ENCODE measurements at places on chromosomes 11 and 22. TPM values are rescaled to one million over a fixed set of nuclear protein-coding genes. Genes with fewer than 3 reads are reported as not detected.
A peak's percentile ranks its signal among the peaks of the same experiment; 100 is the strongest.

DNA sequence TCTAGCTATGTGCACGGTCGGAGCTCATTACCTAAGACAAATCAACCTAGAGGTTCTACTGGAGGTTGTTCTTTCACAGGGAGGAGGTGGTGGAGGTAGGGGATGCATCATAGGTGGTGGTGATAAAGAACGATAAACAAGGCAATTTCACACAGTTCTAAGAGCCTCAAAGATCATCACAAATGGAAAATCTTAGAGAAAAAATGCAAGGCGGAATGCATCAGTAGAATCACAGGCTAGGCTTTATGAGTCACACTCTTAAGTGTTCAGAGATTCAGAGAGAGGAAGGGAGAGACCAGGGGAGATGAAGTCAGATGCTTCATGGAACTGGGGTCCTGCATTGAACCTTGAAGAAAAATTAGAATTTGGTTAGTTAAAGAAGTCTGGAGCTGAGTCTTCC, 58.3 kb downstream of the TMPRSS5 start:
- no peak for DNase-seq
- no peaks in the 10 kb centered on the region for H3K36me3 ChIP-seq
- no peaks in the 10 kb centered on the region for H3K27me3 ChIP-seq
- no peak overlapping the region for H3K4me3 ChIP-seq
- H3K4me1 ChIP-seq = no peaks in the 10 kb centered on the region

DNA sequence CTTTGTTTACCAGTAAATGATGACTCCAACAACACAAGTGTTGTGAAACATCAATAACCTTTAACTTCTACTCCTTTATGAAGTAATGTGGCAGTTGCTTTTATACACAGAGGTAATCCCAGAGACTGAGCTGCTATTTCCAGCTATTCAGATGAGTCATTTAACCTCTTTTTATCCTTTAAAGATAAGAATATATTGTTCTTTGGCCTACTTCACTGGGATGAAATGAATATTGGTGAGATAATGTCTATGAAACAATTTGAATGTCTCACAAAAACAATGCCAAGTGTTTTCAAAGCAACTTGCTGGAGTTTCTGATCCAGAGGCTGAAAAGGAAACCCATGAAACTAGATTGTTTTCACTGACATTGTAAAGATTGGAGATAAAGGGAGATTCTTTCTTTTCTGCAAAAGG, 564.4 kb upstream of the LUZP2 start:
- H3K27me3 ChIP-seq = no peaks in the 10 kb centered on the region
- no peak overlapping the region for H3K27ac ChIP-seq
- H3K36me3 ChIP-seq = no peaks in the 10 kb centered on the region
- DNase-seq = no peak

DNA sequence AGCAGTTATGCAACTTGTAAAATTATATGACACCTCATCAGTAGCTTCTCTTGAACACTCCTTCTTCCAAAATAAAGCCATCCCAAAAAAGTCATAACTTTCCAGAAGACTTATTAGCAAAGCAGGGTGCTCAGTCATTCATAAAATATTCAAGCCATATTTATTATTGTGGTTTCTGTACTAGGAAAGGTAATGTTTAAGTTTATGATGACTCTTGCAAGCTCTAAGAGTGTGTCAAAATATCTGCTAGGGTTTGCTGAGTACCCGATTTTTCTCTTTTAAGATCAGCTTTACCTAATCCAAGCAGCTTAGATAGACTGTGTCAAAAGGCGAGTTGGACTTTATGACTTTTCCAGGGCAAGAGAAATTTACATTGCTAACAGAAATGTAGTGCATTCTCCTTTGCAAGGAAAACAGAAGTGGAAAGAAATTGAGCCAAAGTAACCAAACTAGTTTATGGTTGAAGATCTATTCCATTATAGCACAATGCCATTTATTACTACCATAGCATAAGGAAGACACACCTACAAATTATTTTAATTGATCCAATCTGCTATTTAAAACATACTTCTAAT, 98.0 kb upstream of the SOX6 start:
- no peaks in the 10 kb centered on the region for H3K27me3 ChIP-seq
- no peak overlapping the region for H3K4me3 ChIP-seq
- no peak for DNase-seq

PTPMT1 gene
- total RNA-seq = 204 TPM

GRCh38 chr11:11668274-11668673, 46.5 kb upstream of the GALNT18 start:
- no peaks in the 10 kb centered on the region for H3K27me3 ChIP-seq
- H3K4me3 ChIP-seq = no peak overlapping the region
- no peaks in the 10 kb centered on the region for H3K4me1 ChIP-seq
- no peak overlapping the region for H3K27ac ChIP-seq
- no peaks in the 10 kb centered on the region for H3K36me3 ChIP-seq
- no peak for DNase-seq

DNA sequence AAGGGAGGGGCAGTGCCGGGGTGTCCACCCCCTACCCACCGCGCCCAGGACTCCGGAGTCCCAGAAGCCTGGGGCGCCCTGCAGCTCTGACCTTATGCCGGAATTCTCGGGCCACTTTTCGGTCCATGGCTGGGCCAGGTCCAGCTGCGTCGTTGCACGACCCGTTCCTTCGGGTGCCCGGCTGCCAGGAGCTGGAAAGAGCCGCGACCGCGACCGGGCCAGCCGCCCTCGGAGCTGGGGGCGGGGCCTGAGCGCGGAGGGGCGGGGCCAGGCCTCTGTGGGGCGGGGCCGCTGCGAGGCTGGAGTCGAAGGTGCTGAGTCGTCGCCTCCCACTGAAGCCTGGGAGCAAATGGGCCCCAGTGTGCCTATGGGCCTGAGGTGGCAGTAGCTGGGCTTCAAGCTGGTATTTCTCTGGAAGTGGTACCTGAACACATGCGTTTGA, at the start of gene USH1C:
TSS of gene USH1C (minus strand) at position 236 of the 442 bp plus-strand sequence. CDS start at position 127, 109 bp downstream.
- no peaks in the 10 kb centered on the region for H3K27me3 ChIP-seq
- peak within 1 kb of the TSS; percentile 10 for H3K4me3 ChIP-seq
- DNase-seq = peak; percentile 49
- H3K27ac ChIP-seq = no peak within 1 kb of the TSS

GRCh38 chr11:46335271-46335670, 12.0 kb upstream of the DGKZ start:
- no peak overlapping the region for H3K4me3 ChIP-seq
- no peak overlapping the region for H3K27ac ChIP-seq
- DNase-seq = no peak
- H3K27me3 ChIP-seq = no peaks in the 10 kb centered on the region
- peaks cover 16% of the 10 kb centered on the region for H3K4me1 ChIP-seq

- no peak for DNase-seq
- peak overlapping the region; percentile 65 for H3K4me3 ChIP-seq
- no peaks in the 10 kb centered on the region for H3K27me3 ChIP-seq
- H3K36me3 ChIP-seq = no peaks in the 10 kb centered on the region
Measured at GRCh38 chr11:88507771-88508417, 170.4 kb upstream of the CTSC start.

GRCh38 chr11:120025606-120026335, 112.1 kb downstream of the TRIM29 start:
- peak overlapping the region; percentile 43 for H3K4me3 ChIP-seq
- H3K4me1 ChIP-seq = no peaks in the 10 kb centered on the region
- no peaks in the 10 kb centered on the region for H3K27me3 ChIP-seq
- H3K27ac ChIP-seq = no peak overlapping the region

- no peaks in the 10 kb centered on the region for H3K4me1 ChIP-seq
- no peaks in the 10 kb centered on the region for H3K27me3 ChIP-seq
- no peak for DNase-seq
Measured at GRCh38 chr22:40322021-40322420, 24.3 kb upstream of the ADSL start.

KLHL22 gene
- 39.8 TPM for total RNA-seq

PATE4 gene
- total RNA-seq = 0.79 TPM

DNA sequence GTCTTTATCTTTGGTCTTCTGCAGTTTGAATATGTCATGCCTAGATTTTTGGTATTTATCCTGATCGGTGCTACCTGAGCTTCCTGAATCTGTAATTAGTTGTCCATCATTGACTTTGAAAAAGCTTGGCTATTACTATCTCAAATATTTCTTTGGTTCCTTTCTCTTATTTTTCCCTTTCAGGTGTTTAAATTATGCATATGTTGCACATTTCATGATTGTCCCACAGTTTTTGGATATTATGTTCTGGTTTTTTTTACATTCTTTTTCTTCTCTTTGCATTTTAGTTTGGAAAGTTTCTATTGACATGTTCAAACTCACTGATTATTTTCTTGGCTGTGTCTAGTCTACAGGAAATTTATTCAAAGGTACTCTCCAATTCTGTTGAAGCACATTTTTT, 840.3 kb upstream of the LRRC4C start:
- H3K27ac ChIP-seq = no peak overlapping the region
- DNase-seq = no peak
- no peak overlapping the region for H3K4me3 ChIP-seq
- H3K4me1 ChIP-seq = no peaks in the 10 kb centered on the region
- no peaks in the 10 kb centered on the region for H3K36me3 ChIP-seq
- H3K27me3 ChIP-seq = no peaks in the 10 kb centered on the region

JAM3 gene
- 172 TPM for total RNA-seq

DNA sequence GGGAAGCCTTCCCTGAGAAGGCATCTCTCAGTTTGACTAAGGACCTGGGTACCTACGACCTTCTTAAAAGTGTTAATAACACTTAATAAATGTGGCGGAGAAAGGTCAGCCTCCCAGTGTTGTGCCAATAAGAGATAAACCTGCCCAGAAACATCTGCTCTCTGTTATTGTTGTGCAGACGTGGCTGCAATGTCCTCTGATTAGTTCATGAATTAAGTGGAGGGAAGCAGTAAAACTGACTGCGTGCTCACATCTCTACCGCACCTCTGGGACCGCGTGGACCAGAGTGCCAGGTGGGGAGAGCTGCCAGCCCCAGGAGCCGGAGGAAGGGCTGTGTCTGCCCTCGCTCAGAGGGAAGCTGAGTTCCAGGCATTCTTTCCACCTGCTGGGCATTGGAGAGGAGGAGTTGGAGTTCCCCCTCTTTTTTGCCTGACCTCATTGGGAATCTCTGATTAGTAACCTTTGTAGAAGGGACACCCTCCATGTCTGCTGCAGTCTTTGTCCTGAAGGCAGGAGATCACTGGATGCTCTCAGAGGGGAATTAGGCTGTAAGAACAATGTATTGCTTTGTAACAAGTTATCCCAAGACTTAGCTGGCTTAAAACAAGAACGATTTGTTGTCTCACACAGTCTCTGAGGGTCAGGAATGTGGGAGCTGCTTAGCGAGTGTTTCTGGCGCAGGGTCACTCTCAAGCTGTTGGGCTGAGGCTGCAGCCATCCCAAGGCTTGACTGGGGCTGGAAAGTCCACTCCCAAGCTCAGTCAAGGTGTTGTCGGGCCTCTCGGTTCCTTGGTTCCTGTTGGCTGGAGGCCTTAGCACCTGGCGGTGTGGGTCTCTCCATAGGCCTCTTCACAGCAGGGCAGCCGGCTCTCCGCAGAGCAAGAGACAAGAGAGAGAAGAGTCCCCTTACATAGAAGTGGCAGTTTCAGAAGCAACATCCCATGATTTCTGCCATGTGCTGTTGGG, 247.6 kb upstream of the TBCEL start:
- DNase-seq = no peak
- peaks cover 4% of the 10 kb centered on the region for H3K4me1 ChIP-seq
- no peaks in the 10 kb centered on the region for H3K27me3 ChIP-seq
- no peak overlapping the region for H3K27ac ChIP-seq

- no peak overlapping the region for H3K4me3 ChIP-seq
- no peaks in the 10 kb centered on the region for H3K27me3 ChIP-seq
- DNase-seq = no peak
- H3K36me3 ChIP-seq = no peaks in the 10 kb centered on the region
- peaks cover 5% of the 10 kb centered on the region for H3K4me1 ChIP-seq
- H3K27ac ChIP-seq = no peak overlapping the region
Measured at GRCh38 chr11:122714004-122714403, 58.5 kb downstream of the UBASH3B start.

DNA sequence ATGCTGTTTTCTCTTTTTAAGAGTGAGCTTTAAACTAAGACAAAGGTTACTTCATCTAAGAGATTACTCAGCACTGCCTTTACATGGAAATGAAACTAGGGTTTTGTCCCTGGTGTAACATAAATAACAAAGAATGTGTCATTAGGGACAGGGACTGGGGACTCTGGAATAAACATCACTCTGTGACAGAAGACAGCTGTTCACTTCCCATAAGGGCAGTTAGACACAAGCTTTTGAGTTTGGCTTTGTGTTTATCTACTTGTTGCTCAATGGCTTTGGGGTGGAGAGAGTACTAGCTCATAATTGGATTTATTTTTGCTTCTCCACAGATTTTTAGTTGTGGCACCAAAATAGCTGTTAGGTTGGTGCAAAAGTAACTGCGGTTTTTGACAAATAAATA, 154.5 kb downstream of the OR4C45 start:
- no peak overlapping the region for H3K4me3 ChIP-seq
- DNase-seq = no peak
- no peaks in the 10 kb centered on the region for H3K36me3 ChIP-seq
- no peaks in the 10 kb centered on the region for H3K4me1 ChIP-seq

DNA sequence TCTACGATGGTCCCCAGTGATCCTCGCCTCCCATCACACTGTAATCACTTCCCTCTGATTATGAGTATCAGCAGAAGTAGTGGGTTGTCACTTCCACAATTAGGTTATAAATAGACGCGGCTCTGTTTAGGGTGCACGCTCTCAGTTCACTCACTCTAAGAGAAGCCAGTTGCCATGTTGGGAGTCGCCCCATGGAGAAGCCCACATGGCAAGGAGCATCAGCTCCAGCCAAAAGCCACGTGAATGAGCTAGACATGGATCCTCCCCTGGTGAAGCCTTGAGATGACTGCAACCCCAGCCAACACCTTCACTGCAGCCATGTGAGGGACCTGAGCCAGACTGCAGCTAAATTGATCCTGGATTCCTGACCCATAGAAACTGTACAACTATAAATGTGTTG, 26.4 kb upstream of the MYOD1 start:
- H3K4me3 ChIP-seq = no peak overlapping the region
- no peaks in the 10 kb centered on the region for H3K4me1 ChIP-seq
- no peaks in the 10 kb centered on the region for H3K27me3 ChIP-seq
- no peak for DNase-seq
- H3K27ac ChIP-seq = no peak overlapping the region
- no peaks in the 10 kb centered on the region for H3K36me3 ChIP-seq

DNA sequence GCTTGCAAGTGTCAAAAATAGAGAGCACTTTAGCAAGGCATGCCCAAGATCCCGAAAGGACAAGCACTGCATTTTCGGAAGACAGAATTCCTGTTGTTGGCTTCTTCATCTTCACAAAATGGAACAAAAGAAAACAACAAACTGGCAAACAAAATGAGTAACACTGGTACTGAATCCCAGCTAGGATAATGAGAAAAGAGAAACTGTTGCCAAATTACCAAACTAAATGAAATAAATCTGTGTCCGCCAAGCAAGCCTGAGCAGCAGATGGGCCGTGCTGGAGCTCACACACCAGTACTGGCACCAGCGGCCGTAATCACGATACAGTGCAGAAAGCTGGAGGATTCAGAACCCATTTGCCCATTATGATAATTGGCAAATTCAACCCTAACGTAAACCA, 30.6 kb downstream of the TUB start:
- no peak for DNase-seq
- no peaks in the 10 kb centered on the region for H3K4me1 ChIP-seq
- H3K27me3 ChIP-seq = no peaks in the 10 kb centered on the region
- H3K4me3 ChIP-seq = no peak overlapping the region
- no peaks in the 10 kb centered on the region for H3K36me3 ChIP-seq
- no peak overlapping the region for H3K27ac ChIP-seq

GRCh38 chr11:109120341-109120740, 301.6 kb upstream of the C11orf87 start:
- no peaks in the 10 kb centered on the region for H3K27me3 ChIP-seq
- DNase-seq = no peak
- no peak overlapping the region for H3K27ac ChIP-seq
- H3K36me3 ChIP-seq = no peaks in the 10 kb centered on the region

GGTLC3 gene
- total RNA-seq = 0.68 TPM

GRCh38 chr11:27635567-27636037, 64.7 kb downstream of the BDNF start:
- no peak overlapping the region for H3K4me3 ChIP-seq
- H3K27ac ChIP-seq = no peak overlapping the region
- H3K36me3 ChIP-seq = no peaks in the 10 kb centered on the region
- DNase-seq = no peak
- H3K27me3 ChIP-seq = no peaks in the 10 kb centered on the region

Data from testis (tissue), 5 donors.